ENCODE measurements at places on chromosomes 13 and 19. TPM values are rescaled to one million over a fixed set of nuclear protein-coding genes. Genes with fewer than 3 reads are reported as not detected.

Gene CATSPERD
- total RNA-seq: not detected

GRCh38 chr19:6694147-6694815 lies 24.3 kb upstream of the TNFSF14 start:
- DNase-seq: no peak

DNA sequence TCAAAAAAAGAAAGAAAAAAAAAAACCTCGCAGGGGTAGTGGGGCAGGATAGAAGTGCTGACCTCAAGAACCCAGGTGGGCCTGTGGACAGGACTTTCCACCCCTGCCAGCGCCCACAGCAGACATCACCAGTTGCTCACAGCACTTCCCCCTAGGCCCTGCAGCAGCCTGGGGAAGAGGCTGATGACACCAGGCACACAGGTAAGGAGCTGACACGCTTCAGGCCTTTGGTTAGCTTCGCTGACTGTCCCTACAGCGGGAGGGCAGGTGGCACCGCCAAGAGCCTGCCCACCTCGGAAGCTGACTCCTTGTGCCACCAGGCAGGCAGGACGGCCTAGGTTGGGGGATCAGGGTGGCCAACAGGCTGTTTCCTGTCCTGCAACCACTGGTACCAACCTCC lies 8.9 kb downstream of the LONP1 start:
- no peak for DNase-seq

GRCh38 chr13:112453207-112453829 lies 77.2 kb downstream of the SPACA7 start:
- no peak for DNase-seq

Gene AMH
- total RNA-seq: 0.64 TPM

GRCh38 chr19:23054456-23054855 lies 51.5 kb upstream of the ZNF728 start:
- DNase-seq: no peak

DNA sequence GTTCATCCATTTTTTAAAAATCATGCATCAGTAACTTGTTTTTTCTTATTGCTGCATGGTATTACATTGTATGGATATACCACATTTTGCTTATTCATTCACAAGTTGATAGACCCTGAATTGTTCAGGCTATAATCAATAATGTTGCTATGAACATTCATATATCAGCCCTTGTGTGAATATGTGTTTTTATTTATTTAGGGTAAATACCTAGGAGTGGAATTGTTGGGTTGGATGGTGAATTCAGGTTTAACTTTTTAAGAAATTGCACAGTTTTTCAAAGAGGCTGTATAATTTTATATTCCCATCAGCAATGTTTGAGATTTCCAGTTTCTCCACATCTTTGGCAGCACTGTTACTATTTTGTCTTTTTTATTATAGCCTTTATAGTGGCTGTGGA lies 82.1 kb downstream of the URI1 start:
- no peak for DNase-seq

Gene NCCRP1
- total RNA-seq: not detected

Gene B3GNT8
- total RNA-seq: 2.9 TPM

DNA sequence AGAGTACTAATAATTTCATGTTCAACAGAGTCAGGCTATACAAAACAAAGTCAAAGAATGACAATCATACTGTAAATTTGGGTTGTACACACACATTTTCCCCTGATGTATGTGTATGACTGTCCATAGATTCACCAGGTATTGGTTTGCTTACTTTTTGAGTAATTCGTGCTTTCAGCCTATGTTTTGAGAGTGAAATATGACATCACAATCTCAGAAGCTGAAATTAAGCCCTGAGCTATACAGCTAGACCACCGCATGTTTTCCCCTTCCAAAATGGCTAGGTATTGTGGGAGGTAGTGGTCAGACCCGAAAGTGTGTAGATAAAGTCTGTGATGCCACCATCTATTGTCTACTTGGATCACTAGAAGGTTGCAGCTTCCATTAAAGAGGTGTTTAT lies 102.8 kb downstream of the KATNAL1 start:
- no peak for DNase-seq

All from dermis microvascular lymphatic vessel endothelial cell (primary cell).